ENCODE measurements at places on chromosomes 7 and 10.
A peak's percentile ranks its signal among the peaks of the same experiment; 100 is the strongest.

DNA sequence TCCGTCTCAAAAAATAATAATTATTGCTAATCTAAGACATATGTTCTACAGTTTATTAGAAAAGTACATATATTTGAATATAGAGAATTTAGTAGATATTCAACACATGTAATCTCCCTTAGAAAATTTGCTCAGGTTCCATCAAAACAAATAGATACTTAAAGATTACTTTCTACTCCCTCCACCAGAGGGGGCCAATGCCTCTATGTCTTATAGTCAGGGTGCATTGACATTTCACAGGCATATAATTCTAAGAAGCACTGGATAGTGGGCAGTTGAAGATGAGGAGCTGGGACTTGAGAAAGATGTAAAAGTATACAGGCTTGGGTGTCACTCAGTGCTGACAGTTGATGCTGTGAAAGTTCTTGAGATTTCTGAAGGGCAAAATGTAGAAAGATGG, 301.6 kb upstream of the HPS1 start:
- no peak for DNase-seq

DNA sequence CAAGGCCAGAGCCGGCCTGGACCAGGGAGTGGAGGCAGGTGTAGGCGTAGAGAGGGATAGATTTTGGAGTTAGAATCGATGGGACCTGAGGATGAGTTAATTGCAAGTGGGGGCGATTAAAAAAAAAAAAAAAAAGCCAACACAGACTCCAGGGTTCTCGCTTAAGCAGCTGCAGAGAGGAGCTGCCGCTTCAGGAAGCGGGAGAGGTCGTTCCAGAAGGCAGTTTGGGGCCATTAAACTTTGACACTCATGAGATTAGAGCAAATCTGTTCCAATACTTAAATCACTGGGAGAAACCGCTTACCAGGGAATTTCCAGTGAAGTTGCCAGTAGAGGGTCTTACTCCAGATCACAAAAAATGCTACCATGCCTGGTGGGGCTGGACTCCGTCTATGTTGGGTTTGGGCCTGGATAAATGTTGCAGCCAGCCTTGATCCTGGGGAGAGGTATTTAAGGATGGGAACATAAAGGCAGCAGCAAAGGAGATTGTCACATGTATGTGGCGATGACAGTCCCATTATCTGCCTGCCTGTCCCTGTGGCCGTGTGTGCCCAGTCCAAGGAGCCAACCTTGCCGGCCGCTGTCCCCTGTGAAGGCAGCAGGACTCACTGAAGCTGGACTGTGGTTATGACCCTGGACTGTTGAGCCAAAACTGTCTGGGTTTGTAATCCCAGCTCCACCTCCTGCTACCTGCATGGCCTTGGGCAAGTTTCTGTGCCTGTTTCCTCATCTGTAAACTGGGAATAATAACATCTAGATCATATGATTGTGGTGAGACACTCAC, 23.9 kb upstream of the GRID1 start:
- DNase-seq = no peak

DNA sequence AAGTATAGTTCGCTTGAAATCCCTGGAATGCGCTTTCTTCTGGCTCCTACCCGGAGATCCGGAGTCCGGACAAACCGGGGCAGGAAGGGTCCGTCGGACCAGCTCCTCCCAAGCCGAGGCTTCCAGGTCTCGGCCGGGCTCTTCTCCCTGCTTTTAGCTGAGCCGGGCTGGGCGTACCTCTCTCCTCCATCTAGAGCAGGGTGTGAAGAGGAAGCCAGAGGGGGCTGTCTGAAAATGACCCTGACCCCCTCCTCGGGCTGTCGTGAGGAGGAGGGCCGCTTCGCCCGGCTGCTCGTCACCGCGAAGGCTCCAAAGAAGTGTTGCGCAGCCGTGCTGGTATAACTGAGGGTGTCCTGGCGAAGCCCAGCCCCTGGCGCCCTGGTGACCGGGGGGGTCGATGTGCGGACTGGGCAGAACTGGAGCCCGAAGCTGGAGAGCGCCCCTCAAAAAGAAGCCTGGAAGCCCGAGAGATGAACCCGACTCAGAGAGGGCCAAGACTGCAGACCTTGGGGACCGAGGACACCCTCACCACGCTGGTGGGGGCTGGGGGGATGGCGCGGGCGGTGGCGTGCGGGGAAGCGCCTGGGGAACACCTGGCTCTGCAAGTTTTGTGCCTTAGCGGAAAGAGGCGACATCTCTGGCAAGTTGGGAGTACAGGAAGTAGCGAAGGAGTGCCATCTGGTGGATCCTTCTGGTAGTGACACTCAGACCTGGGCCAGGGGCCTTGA, 5.7 kb downstream of the KAZALD1 start:
- DNase-seq = peak; percentile 59

DNA sequence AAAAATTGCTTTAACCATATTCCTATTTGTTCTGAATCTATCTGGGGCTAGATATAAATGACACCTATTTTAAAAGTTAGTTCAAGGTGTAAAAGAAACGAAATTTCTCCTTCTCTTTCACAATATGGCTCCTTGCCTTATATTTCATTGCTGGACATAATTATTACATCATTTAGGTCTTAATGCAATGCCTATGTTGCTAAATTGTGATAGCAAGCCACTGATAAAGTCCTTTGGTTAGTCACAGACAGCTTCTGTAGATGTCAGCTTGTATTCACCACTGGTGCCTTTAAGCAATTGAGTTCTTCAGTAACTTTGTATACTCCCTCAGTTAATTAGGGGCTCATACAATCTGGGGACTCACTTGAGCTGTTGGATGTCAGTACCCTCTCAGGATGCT, 1236.6 kb downstream of the GATA3 start:
- no peak for DNase-seq

DNA sequence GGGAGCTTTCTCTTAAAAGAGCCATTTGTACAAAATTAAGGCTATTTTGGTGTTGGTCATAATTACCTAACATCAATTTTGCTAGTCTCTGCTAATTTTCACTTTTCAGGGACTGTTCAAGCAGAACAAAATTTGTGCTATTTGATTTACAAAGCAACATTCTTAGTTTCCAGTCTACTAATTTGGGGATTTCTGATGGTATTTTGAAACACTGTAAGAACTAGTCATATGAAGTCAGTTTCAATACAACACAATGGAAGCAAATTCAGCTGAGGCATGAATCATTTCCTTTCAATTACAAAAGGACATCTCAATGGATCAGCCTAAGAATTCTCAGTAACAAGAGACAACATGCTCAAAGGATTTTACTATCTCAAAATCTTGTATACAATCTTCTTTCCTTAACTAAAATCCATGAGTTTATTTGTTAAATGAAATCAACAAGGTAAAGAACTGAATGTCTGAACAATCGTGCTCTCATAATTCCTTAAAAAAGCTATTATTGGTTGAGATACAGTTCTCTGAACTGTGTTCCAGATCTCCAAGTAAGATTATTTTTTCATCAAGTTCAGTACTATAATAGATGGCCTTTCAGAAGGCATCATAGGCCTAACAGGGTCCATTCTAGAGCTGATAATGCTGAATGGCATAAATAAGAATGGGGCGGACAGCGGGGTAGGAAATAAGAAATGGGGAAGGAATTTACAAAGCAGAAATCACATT, 144.6 kb downstream of the NRCAM start:
- no peak for DNase-seq

- DNase-seq = no peak
Observed at GRCh38 chr7:4661871-4662270, 20.2 kb upstream of the FOXK1 start.

GRCh38 chr10:58336242-58336641, 1.4 kb downstream of the UBE2D1 start:
- no peak for DNase-seq

- DNase-seq = no peak
Observed at GRCh38 chr10:80163741-80164341, 31.3 kb downstream of the PLAC9 start.

DNA sequence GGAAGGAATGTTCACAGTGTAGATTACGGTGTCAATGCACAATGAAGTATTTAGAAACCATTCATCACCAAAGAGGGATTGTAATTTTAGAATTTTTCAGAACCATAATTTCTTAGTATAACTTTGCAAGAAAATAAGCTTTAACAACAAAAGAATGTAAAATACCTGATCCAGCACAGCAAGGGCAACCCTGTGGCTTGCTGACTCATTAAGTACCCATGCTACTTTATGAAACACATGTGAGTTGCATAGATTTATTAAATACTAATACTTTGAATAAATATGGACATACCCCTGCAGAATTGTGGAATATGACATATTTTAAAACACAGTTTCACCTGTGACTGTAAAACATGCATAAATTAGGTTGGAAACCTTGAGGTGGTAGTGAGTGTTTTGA, 281.3 kb downstream of the ZNF248 start:
- DNase-seq = no peak

Data from stimulated activated CD4-positive, alpha-beta T cell treated with anti-CD3 and anti-CD28 coated beads, Interleukin-1b, Interleukin-23, amount 100 ng/mL, for 24 hours (primary cell).